ENCODE measurements at places on chromosomes 3 and 15. TPM values are rescaled to one million over a fixed set of nuclear protein-coding genes. Genes with fewer than 3 reads are reported as not detected.

- no peak for DNase-seq
Measured at GRCh38 chr3:181629711-181630110, 82.0 kb upstream of the SOX2 start.

DNA sequence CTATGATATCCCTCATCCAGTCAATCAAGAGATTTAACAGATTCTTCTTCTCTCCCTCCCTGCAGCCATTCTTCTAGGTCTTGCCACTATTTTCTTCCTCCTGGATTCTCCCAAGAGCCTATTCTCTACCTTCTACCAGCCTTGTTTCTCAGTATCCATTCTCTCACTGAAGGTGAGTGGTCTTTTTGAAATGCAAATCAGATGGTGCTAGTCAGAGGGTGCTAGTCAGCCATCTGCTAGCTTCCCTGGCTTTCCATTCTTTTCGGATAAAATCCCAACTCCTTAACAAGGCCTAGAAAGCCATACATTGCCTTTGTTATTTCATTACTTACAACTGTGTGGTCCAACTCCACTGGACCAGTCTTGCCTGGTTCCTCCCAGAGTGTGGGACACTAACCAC lies 734.3 kb upstream of the CFAP20DC start:
- no peak for DNase-seq

The CADPS gene
- 2.5 TPM for polyA plus RNA-seq

GRCh38 chr3:294096-294495 lies 97.5 kb downstream of the CHL1 start:
- DNase-seq: no peak

The KIF15 gene
- 26.9 TPM for polyA plus RNA-seq

The IL17RB gene
- 13.9 TPM for polyA plus RNA-seq

The RTP2 gene
- polyA plus RNA-seq: not detected

The MESP2 gene
- 0.37 TPM for polyA plus RNA-seq

- DNase-seq: no peak
Measured at GRCh38 chr15:89101302-89102193, 13.3 kb downstream of the ABHD2 start.

The CERS3 gene
- 0.24 TPM for polyA plus RNA-seq

GRCh38 chr3:98565843-98566242 lies 27.6 kb downstream of the CPOX start:
- DNase-seq: no peak

- no peak for DNase-seq
Measured at GRCh38 chr3:101722394-101723173, 1.8 kb upstream of the CEP97 start.

The A4GNT gene
- polyA plus RNA-seq: 1.5 TPM

The SCN5A gene
- polyA plus RNA-seq: 0.89 TPM

- DNase-seq: no peak
Measured at GRCh38 chr3:102434715-102435114, at the start of gene ZPLD1. ZPLD1 (plus strand) TSS chr3:102435015; CDS start chr3:102438488, 3,473 bp downstream.

GRCh38 chr3:130669740-130670139 lies 76.9 kb downstream of the PIK3R4 start:
- DNase-seq: no peak

- DNase-seq: no peak
Measured at GRCh38 chr3:115789481-115789880, 166.2 kb downstream of the GAP43 start.

- no peak for DNase-seq
Measured at GRCh38 chr3:119645813-119646212, 14.6 kb downstream of the POPDC2 start.

DNA sequence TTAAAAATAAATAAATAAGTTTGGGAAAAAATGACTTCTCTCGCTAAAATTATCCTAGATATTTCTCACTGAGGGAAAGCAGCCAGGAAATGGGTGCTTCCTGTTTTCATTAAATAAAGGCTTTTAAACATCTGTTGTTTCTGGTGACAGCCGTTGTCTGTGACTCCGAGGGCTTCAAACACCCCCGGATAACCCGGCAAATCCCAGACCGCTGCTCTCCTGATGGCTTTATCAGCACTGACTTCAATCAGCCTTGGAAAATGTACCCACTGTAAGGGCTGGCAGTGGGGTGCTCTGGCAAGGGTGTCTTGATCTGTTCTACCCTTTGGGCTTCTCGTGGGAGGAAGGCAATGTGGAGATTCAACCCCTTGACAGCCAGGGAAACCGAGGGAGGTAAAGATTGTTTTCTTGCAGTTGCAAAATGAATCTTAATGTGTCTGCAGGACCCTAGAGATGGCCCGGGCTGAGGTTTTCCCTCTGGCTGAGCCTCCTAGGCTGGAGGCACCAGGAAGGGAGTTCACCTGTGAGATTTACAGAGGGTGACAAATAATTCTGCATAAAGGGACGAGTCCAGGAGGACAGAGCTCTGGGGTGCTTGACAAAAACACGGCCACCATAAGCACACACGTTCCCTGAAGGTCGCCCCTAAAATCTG lies 33.6 kb upstream of the SEC13 start:
- DNase-seq: no peak

DNA sequence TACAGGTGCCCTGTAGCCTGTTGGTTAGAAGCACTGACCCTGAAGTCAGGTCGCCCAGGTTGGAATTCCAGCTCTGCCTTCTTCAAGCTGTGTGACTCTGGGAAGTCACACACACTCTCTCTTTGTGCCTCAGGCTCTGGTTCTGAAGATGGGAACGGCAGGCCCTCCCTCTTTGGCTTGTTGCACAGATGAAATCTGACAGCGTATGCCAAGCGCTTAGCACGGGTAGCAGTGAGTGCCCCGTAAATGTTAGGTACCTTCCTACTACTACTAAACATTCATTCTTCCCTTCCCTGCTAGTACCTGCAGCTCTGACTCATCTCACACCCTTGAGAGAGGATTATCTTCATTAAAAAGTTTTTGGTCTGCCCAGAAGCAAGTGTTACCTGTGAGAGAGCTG lies 139.0 kb downstream of the PGPEP1L start:
- no peak for DNase-seq

- DNase-seq: no peak
Measured at GRCh38 chr15:32738666-32739065, 20.9 kb downstream of the GREM1 start.

The GOLGA6L4 gene
- polyA plus RNA-seq: 30.0 TPM

The CCR3 gene
- polyA plus RNA-seq: not detected

DNA sequence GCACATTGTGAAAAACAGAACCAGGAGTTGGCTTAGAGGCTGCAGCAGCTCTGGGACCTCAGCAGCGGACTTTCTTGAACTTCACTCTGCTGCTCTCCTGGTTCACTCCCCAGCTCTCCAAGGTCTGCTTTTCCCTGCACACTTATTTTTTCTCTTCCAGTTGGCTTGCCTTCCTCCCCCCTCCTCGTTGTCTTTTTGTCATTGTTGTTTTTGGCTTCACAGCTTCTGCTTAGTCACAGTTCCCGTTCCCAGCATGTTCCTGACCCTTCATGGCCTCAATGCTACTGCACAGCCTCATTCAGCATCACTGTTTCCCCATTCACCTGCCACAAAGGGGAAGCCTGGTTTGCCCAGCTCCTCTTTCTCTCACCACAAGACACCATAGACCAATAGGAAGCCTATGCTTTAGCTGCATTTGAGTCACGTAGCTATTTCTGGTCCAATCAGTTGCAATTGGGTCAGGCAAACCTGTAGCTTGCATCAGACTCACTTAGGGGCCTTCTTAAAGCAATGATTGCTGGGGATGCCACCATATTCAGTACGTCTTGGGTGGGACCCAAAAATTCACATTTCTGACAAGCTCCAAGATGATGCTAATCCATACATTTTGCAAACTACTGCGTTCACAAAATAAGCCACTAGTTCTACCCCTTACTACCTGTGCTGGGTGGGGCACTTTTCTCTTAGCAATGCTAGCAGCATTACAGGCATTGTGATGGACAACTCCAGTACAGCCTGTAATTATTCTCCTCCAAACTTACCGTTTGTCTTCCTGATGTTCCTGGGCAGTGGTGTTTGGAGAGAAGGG lies 7.8 kb upstream of the SUMF1 start:
- no peak for DNase-seq

DNA sequence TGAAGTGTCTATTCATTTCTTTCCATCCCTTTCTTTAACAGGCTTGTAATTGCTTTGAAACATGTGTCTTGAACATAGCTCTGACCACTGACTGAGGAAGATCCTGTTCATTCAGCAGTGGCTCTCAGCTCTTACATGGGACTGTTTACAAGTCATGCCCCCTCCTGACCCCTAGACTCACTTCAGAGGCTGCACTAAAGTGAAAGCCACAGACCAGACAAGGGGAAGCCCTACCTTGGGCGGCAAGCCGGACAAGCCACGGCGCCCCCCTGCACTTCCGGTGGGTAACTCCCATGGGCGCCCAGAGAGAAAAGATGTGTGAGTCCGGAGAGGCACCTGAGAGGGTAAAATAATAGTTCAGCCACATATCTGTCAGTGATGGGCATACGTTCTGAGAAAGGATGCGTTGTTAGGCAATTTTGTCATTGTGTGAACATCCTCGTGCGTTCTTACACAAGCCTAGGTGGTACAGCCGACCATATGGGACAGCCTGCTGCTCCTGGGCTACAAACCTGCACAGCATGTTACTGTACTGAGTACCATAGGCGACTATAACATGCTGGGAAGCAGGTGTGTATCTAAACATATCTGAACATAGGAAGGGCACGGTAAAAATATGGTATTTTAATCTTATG lies 116.2 kb downstream of the CHSY1 start:
- DNase-seq: no peak

The GOLGA6B gene
- not detected for polyA plus RNA-seq

The SPINK8 gene
- 0.35 TPM for polyA plus RNA-seq

DNA sequence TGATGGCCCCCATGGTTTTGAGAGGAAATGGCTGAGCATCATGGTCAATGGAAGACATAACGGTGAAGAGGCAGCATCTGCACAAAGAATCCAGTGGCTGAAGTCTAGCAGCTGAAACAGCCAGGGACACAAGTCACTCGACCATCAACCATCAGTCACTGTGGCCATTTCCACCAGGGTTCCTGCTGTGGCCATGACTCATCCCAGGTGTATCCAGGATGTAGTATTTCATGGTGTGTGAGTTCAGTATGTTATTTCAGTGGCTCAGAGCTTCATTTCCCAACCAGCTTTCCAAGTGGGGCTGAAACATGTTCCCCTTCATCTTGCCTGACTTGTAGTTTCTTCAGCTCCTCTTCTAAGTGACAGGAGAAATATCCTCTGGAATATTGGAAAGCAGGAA lies 47.8 kb upstream of the WNT5A start:
- DNase-seq: no peak

DNA sequence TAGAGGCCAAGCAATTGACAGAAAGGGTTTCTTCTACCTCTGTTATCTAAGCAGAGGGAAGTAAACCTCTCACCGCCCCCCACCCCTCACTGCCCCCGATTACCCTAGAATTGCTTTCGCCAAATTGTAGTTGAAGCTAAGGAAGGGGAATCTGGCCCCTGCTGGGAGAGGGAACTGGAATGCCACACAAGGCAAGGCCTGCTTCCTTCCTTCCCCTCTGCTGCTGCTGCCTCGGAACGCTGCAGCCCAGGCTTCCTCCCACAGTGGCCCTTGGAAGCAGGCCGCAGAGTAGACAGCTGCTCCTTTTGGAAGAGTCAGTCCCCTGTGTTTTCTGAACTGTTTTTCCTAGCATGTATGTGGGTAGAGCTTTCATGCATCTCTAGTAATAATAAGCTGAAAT lies 21.6 kb downstream of the RLBP1 start:
- no peak for DNase-seq

- no peak for DNase-seq
Measured at GRCh38 chr3:113896930-113897329, 50.9 kb upstream of the ZDHHC23 start.

- no peak for DNase-seq
Measured at GRCh38 chr15:31283043-31283442, 43.6 kb upstream of the KLF13 start.

The ACTC1 gene
- polyA plus RNA-seq: 1.6 TPM

The CAPN3 gene
- polyA plus RNA-seq: 18.0 TPM

The VEPH1 gene
- 61.3 TPM for polyA plus RNA-seq

DNA sequence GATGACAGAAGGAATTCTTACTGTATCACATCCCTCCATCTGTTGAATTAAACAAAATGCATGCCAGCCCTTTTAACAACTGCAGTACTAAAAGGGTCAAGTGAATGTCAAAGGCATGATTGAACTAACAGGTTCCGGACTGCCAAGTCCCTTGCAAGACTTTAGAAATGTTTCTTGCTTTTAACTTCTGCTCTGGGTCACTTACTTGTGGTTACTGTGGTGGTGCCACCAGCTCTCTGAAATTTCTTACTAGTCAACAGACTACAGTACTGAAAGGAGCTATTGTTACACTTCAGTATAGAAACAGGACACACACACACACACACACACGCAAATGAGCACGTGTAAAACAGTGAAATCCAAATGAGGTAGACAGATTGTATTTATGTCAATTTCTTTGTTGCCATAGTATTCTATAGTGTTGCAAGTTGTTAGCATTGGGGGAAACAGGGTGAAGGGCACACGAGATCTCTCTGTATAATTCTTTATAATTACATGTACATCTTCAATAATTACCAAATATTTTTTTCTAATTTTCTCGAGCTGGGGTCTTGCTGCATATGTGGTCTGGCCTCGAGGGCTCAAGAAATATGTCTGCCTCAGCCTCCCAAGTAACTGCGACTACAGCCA lies 79.9 kb upstream of the SLC25A26 start:
- no peak for DNase-seq

The MCF2L2 gene
- polyA plus RNA-seq: 1.5 TPM

All from left renal pelvis (tissue), 4 donors.